NCI-H1417 treated with DMSO at 0.1 percent for 48 hours (cell line): ENCODE measurements at places on chromosomes 13 and 19.

GRCh38 chr13:49410477-49410876, 33.4 kb downstream of the CAB39L start:
- no peak for DNase-seq

DNA sequence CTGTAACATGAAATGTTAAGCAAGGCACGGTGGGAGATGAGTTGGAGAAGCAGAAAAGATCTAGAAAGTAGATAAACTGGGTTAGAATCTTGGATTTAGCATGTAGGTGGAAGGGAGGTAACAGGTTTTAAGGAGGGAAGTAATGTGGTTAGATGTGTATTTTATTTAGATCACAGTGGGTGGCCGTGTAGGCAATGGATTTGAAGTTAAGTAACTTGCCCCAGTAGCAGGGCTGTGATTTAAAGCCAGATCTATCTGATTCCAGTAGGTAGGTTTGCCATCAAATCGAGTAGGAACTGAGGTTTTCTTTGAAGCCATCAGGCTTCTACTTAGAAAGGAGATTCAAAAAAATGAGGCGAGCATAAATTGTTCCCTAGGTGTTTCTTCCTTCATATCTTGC, 50.6 kb upstream of the IL17D start:
- no peak for DNase-seq

- no peak for DNase-seq
Observed at GRCh38 chr19:28485292-28485691, 727.7 kb downstream of the UQCRFS1 start.

GRCh38 chr13:24539500-24540165, 27.1 kb upstream of the PARP4 start:
- DNase-seq: no peak

- DNase-seq: no peak
Observed at GRCh38 chr13:110590577-110590976, 24.8 kb upstream of the NAXD start.

DNA sequence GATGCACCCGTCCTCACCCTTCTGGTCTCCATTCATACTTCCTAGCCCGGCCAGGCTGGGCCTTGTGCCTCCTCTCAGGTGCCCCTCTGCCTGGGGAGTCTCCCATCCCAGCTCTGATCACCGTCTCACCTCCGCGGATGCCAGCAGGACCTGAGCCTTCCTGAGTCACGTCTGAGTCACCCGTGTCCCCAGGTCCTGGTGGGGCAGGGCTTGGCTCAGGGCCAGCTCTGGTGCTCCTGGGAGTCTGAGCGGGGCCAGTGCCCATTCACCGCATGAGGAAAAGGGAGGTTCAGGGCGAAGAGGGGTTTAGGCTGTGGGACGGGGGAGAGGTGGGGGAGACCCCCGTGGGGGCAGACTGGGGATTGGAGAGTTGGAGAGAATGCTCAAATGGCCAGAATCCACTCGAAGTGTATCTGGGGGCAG, 593 bp downstream of the ATP8B3 start:
- DNase-seq: no peak

DNA sequence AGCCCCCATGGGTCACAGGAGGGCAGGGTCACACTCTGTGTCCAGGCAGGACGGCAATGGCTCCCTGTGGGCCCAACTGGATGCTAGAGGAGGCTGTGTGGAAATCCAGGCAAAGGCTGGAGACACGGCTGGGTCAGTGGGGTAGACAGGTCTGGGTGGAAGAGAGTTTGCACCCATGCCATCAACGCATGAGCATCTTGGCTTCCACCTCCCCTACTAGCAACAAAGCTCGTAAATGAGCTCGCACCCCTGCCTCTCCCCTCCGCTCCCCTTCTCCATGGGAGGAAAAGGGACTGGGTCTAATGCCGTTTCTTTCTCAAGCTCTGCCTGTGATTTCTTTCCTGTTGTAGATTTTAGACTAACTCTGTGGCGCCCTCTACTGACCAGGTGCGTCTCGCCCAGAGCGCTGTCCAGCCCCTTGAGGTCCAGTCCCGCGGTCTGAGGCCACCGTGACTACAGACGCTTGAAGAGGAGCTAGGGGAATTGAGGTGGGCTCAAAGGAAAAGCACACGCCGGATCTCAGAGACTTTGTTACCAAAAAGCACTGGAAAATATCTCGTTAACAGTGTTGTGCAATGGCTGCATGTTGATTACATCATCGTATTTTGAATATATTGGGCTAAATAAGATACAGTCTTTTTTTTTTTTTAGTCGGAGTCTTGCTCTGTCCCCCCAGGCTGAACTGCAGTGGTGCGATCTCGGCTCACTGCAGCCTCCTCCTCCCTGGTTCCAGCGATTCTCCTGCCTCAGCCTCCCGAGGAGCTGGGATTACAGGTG, 50.7 kb upstream of the USP29 start:
- no peak for DNase-seq

DNA sequence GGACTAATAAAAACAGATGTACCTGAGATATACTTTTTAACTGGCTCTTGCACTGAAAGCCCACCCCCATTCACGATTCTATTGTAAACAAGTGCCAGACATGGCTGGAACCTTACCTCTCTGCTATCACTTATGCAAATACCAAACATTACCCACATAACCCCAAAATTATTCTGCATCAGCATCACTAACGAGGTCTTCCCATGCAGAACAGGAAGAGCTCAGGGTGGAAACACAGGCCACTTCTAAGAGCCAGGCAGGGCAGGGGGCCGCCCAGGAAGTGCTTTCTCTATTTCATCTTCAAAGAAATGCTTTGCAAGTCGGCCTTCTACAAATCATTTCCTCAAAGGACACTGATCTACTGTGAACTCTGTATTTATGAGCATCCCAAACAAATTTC, 7.3 kb downstream of the IRS2 start:
- DNase-seq: no peak

GRCh38 chr13:46160471-46161066, 21.4 kb downstream of the LCP1 start:
- DNase-seq: no peak

DNA sequence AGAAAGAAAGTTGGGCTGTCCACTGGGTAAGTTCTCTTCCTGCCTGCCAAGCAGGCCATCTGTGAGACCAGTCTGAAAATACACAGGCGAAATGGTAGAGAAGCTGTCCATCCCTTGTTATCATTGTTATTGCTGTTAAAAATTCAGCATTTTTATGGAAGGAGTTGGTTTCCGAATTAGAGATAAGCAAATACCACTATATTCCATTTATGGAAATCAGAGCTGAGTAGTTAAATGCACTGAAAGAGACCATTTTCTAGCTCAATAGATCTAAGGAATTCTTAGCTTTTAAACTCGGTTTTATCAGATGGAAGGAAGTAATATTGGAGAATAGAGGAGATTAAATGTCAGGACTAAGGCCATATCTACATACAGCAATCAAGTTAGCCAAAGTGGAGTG, 40.7 kb downstream of the MZT1 start:
- DNase-seq: no peak

DNA sequence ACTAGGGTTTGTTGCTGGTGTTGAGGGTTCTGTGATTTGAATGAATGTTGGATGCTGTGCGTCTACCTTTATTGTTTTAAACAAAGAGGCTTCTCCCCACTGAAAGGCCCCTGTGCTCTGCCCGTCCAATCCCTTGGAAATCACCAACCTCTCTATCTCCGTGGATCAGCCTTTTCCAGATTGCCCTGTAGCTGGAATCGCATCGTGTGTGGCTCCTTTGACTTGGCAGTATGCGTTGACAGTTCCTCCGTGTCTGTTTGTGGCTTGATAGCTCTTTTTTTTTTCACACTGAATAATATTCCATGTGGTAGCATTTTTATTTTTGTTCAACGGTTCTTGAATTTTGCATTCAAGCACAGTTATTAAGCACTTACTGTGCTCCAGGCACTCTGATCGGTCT, 23.2 kb downstream of the UBXN6 start:
- DNase-seq: no peak

DNA sequence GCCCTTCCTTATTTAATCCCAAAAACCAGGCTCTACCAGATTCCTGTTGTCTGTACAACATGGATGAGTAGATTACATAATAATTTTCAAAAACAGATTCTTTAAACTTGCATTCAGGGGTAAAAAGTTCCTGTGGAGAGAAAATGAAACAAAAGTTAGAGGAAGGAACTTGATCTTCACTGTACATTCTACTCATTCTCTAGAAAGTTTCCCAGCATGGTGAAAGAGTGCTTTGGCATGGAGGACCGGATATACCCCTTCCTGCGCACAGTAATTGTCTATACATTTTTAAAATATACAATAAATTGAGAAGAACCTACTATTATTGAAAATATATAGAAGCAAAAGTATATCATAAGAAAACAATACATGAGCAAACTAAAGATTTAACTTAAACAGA, 274.2 kb downstream of the ITGBL1 start:
- DNase-seq: no peak

DNA sequence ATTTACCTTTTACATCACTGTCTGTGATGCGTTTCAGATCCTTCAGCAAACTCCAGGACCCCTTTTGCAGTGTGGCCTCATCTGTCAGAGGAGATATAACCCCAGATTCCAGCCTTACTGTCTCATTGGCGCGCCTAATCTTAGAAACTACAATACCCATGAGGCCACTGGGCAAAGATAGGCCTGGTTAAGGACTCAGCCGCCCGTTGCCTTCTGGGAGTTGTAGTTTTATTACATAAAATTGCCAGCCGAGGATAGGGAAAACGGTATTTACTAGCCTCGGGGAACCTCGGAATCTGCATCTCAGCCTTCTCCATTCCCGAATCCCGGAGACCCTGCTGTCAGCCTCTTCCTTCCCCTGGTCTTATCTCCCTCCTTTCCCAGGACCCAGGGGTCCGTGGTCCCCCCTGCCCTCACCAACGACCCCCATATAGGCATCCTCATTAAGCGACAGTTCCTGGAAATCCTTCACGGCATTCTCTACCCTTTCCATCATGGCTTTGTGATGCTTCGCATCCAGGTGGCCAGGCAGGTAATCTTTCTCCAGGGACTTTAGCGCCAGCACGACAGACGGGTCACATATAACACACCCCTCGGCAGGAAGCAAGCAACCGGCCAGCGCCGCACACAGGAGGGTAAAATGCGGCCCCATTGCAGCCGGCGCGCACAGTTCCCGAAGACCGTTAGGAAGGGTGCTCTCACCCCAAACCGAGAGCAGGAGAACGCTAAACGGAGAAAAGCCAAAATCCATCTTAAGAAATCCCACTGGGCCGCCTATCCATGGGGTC, 1.3 kb downstream of the IZUMO1 start:
- no peak for DNase-seq

- peak; percentile 20 for DNase-seq
Observed at GRCh38 chr19:55253842-55254624, 4.8 kb downstream of the PPP6R1 start.

GRCh38 chr19:42207767-42208271, 9.7 kb downstream of the DEDD2 start:
- no peak for DNase-seq

DNA sequence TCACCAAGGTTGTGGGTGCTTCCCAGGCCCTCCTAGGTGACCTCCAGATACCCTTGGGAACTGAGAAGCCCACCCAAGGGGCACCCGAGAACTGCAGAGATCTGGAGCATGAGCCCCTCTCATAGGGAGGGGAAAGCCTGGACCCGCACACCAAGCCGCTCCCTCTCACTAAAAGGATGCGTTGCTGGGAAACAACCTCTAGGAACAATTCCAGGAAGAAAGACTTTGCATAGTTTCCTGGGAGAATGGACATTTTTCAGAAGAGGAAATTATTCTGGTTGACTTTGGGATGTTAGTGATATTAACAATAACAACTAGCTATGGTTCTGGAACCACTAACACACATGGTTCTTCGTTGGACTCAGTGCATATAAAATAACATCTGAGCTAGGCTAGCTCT, 64.6 kb downstream of the SLC7A1 start:
- DNase-seq: no peak

DNA sequence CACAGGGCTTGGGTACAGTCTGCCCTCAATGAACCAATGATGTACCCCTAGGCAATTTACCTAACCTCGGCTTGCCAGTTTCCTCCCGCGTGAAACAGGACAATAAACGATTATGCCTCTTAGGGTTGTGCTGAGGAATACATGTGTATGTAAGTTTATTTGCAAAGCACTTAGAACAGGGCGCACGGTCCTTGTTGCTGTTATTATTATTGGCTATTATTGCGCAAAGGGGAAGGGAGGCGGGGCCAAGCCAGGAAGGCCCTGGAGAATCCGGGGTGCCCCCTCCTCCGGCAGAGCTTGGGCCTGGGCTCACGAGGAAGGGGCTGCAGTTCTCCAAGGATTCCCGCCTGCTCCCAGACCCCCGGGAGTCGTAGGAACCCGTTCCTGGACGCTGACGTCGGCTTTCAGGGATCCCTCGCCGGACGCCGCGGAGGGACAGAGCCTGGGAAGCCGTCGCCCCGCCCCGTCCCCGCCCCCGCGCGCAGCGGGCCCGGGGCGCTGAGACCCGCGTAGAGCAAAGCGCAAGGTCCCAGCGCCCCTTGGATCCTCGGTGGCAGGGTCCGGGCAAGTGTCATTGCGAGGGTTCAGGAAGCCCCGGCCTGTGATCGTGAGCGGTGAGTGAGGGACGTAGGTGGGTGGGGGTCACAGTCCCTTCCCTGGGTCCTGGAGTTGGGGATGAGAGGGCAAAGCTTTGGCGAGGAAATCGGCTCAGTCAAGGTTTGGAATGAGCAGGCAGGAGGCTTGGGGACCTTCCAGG, at the start of gene TMEM91:
Gene TMEM91 (plus strand): TSS at position 293 of the 757 bp plus-strand sequence. CDS start 1,777 bp downstream, outside the sequence.
- DNase-seq: no peak

DNA sequence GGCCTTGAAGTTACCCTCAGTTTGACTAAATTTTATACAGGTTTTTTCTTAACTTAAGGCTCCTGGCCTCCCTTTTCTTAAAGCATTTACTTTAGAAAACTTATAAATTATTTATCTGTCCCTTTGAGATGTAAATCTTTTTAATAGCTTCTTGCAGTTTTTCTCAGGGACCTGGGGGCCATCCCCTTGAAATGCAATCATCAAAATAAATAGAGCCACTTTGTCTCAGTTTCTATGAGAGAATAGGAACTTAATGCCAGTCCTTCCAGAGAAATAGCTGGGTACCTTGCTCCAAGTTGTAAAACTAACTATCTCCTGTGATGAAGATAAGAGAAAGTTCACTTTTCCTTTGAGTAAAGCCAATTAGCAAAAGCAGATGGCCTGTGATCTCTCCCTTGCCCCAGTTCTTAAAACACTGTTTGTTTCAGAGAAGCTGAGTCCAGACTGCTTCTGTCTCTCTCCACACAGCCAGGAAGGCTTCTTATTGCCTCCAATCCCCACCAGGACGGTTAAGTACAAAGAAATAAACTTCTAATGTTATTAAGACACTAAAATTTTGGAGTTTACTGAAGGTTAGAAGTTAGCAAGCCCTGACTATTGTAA, 913.1 kb downstream of the OLFM4 start:
- no peak for DNase-seq

- no peak for DNase-seq
Observed at GRCh38 chr13:48476215-48476614, 56.7 kb downstream of the RCBTB2 start.
